ENCODE measurements at places on chromosomes 3 and 15.

DNA sequence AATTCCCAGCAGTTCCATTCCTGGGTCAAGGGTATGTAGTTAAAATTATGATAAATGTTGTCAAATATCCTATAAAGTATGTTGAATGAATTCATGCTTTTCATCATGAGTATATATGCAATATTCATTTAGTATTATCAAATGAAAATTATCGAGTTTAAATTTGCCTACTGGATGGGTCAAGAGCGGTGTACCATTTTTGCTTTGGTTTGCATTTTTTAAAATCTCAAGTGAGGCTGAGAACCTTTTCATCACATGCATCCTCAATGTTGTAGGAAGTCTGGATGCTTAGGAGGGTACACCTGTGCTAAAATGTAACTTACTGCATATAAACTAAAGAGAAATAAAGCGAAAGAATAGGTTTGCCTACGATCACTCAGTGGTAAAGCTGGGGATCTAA lies 95.5 kb upstream of the MYO5C start:
- DNase-seq, result no peak

DNA sequence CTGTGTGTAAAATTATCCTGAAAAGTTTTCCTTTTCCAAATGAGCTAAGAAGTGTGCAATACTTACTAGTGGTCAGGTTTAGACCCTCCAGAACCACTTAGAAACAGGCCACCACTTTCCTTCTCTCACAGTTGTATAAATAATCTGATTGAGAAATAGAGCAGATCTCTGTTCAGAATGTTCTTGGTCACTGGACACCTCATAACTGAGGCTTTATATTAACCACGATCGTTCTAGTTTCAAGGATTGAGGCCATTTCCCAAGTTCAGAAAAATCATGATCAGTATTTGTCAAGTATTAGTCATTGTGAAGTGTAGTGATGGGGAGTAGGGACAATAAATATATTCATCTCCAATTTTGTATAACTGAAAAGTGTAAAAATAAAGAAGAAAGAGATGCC lies 1.0 kb upstream of the MAP3K13 start:
- no peak for DNase-seq

DNA sequence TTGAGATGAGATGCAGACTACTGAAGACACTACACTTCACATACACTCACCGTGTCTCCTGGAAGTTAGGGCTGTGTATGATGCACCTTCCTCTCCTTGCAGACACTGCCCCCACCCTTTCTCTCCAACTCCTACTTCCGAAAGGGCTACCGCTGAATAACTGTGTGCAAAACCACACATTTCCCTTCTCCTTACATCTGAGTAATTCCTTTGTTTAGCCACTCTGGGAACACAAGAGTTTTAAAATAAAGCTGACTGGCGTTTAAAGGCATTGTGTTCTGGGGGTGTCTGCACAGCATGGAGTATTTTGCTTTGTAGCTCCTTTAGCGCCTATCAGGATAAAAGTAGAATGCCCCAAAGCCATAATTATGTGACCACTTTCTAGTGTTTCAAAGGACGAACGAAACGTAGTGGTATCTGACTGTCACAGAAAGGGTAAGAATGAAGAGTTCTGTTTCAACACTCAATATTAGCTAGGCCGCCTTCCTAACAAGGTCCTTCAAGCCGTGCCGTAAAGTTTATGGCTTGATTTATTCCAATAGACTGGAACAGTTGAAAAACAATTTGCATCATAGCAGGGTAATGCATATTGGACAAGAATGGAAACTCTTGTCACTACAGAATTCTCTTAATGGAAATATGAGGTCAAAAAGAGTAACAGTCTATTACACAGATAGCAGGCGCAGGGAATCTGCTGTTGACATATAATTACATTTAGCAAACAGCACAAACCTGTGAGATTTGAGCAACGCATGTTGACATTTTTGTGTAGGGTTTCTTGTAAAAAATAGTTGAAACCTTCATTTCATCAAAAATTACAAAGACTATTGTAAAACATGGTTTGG lies 619.9 kb downstream of the FOXP1 start:
- no peak for DNase-seq

DNA sequence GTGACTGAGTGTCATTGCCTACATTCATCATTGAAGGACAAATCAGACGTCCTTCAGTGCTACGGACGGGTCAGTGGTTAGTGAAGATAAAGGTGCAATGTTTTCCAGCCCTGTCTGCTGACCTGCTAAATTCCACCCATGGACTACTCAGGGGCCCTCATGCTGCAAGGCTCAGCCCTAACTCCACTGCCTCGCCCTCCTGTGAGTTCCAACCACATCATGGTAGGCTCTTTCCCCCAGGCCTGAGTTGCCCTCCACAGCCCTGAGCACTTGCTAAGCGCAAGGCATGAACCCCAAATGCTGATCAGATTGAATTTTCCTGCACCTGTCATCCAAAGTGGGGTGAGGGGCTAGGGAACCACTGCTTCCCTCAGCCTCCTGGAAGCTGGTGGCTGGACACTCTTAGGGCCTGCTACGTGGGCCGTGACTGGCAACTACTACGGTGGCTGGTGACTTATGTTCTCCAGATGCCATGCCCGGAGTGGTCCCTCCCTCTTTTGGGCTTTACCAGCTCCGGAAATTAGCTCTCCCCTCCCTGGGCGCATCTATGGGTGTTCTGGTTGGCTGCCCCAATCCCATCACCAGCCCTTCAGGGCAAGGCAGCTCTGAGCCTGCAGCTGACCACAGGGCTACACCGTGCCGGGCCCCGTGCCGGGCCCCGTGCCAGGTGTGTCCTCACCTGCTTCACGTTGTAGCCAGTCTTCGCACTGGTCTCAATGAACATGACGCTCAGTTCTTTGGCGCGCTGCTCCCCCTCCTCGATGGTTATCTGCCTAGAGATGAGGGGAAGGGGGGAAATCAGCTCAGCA lies 32.1 kb downstream of the SRPRB start:
- DNase-seq, result no peak

GRCh38 chr3:10553591-10554235 lies 48.3 kb upstream of the ATP2B2 start:
- no peak for DNase-seq

GRCh38 chr3:143958966-143959365 lies 12.7 kb upstream of the DIPK2A start:
- no peak for DNase-seq

- peak; percentile 75 for DNase-seq
Measured at GRCh38 chr3:71244153-71244825, 339.2 kb downstream of the FOXP1 start.

- no peak for DNase-seq
Measured at GRCh38 chr15:59200560-59200959, 6.1 kb upstream of the LDHAL6B start.
